NCI-H526 (cell line): ENCODE measurements at places on chromosomes 12 and 14.

GRCh38 chr12:5195691-5196090 lies 152.0 kb downstream of the KCNA5 start:
- DNase-seq, result no peak

DNA sequence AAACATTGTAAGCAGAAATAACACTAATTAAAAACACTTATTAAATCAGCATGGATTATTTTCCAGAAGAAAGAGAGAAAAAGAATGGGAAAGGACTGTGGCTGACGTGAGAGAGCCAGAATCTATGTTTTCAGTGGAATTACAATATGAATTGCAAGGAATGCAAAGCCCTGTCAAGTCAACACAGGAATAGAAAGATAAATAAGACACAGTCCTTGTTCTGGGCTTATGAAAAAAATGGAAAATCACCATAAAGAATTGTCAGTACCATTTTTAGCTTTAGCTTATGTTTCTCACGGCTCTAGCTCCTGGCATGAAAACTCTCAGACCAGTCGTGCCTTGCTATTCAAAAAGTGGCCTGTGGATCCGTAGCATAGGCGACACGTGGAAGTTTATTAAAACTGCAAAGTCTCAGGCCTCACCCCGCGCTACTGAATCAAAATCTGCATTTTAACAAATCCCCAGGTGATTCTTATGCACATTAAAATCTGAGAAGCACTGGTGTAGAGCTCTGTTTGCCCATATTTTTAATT lies 549.1 kb downstream of the RPS29 start:
- DNase-seq, result no peak

- DNase-seq, result peak; percentile 23
Measured at GRCh38 chr12:119176267-119177055, 2.3 kb upstream of the HSPB8 start.

- no peak for DNase-seq
Measured at GRCh38 chr14:76986231-76986565, 42.3 kb downstream of the IRF2BPL start.

DNA sequence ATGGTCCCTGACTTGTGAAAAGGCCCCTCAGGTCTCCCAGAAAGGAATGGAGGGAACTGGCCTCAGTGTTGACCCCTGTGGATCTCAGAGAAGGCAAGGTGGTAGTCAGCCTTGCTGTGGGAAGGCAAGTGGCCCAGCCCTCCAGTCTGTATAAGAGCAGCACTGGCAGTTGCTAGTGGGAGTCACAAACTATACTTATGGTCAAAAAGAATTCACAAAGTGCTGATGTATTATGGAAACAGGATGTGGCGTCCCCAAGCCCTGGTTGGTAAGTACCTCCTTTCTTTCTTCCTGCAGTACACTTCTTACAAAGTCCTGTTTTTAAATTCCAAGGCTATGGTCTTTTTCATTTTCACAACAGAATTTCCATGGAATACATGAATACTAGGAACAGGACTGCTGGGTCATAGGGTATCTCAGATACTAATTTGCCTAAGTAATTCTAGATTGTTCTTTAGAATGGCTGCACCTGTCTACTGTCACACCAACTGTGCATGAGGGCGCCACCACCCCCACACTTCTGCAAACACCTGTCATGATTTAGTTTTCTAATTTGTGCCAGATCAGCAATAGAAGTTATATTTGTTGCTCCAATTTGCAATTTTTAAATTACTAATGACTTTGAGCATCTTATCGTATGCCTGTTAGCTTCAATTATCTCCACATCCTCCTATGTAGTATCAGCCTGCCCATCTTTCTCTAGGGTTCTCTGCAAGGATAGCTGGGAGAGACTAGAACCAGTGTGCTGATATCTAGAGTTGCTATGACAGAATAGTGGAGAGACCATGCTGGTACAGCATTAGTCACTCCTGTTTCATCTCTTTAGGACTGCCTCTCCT lies 40.7 kb upstream of the TMEM263 start:
- DNase-seq, result peak; percentile 72

DNA sequence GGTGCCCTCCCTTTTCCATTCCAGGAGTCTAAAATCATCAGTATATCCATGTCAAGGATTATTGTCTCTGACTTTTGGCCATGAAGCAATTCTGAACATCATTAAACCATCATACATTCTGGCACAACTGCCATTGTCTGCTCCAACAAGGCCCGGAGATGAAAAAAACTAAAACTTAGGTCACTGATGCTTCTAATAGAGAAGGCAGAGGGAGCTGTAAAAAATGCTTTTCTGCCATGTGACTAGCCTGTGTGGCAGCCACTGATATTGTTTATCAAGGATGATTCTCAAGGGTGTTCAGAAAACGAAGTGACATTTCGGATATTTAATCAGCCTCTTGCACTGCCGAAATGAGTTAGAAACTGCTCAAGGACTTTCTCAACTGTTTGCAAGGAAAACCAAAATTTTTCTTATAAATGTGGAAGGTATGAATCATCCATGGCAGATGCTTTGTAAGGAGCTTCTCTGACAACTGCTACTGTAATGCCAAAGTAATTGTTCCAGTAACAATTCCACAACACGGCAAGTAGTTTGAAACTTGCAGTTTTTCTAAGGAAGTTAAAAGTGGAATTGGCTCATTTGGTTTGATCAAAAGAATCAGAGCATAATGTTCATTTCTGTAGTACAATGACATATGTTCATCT lies 1076.5 kb upstream of the FLRT2 start:
- no peak for DNase-seq

DNA sequence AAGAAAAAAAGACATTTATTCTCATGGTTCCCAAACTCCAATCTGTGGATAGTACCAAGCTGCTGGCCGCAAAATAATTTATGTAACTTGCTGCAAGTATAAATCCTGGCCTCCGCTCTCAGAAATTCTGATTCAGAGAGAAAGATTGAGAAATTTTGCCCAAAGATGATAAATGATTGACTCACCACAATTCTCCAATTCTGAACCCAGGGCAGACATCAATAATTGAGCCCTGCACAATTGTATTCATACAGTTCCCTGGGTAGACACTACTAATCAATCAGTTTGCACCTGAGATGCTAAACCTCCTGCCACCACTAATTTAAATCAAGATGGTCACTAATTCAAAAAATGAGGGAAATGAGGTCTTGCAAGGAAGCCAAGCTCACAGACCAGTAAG lies 38.2 kb downstream of the TRPV4 start:
- no peak for DNase-seq
